ENCODE measurements at places on chromosomes 12 and 14.

DNA sequence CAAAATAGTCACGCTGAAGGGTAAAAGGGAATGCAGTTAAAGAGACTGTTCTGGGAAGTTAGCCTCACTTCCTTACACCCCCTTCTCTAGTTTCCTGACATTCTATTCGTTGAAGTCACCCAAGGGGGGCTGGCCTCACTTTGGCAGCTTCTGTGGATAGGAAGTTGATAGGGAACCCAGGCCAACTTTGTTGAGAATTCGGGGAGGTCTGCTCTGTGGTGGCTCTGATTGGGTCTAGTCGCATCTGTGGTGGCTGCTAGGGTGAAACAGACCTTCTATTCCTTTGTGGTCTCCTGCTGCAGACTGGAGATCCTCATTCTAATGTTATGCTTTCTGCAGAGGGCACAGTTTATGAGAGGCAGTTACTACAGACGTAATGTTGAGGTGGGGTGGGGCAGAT, 28.8 kb upstream of the GZMB start:
- H3K4me1 ChIP-seq: no peaks in the 10 kb centered on the region
- H3K4me3 ChIP-seq: no peak overlapping the region
- no peak overlapping the region for H3K27ac ChIP-seq
- DNase-seq: no peak
- no peaks in the 10 kb centered on the region for H3K36me3 ChIP-seq

GRCh38 chr12:32505067-32505945, 105.9 kb downstream of the FGD4 start:
- DNase-seq: no peak
- peaks cover 3% of the 10 kb centered on the region for H3K4me1 ChIP-seq
- no peak overlapping the region for H3K4me3 ChIP-seq
- H3K27me3 ChIP-seq: peaks cover 3% of the 10 kb centered on the region
- H3K36me3 ChIP-seq: no peaks in the 10 kb centered on the region

GRCh38 chr14:50676814-50677516, 8.9 kb upstream of the SAV1 start:
- peak overlapping the region; percentile 76 for H3K27ac ChIP-seq
- H3K4me3 ChIP-seq: peak overlapping the region; percentile 60
- no peak for DNase-seq

GRCh38 chr12:110253176-110253575, 27.9 kb upstream of the ATP2A2 start:
- peak overlapping the region; percentile 42 for H3K4me3 ChIP-seq
- DNase-seq: no peak

GRCh38 chr14:30757082-30757481, 117.3 kb upstream of the COCH start:
- DNase-seq: no peak
- peaks cover 10% of the 10 kb centered on the region for H3K27me3 ChIP-seq

DNA sequence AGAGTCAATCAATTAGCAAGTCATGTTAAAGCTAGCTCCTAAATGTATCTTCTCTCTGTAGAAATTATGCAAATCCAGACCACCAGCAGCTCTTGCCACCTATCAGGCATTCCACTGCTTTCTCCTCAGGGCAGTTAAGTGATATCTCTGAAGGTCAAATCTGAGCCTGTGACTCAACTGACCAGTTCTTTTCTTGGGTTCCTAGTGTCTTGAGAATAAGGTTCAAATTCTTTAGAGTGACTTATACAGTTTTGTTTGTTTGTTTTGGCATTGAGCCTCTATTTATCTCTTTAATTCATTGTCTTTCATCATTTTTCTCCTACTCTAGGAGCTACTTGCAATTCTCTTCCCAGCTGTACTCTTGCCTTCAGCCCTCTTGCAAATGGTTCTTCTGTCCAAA, 2.5 kb upstream of the LRIG3 start:
- no peaks in the 10 kb centered on the region for H3K27me3 ChIP-seq
- H3K36me3 ChIP-seq: no peaks in the 10 kb centered on the region
- no peak for DNase-seq
- peaks cover 19% of the 10 kb centered on the region for H3K4me1 ChIP-seq
- no peak overlapping the region for H3K27ac ChIP-seq

GRCh38 chr12:103207936-103208335, 250.5 kb downstream of the ASCL1 start:
- no peak for DNase-seq
- H3K27me3 ChIP-seq: no peaks in the 10 kb centered on the region
- no peak overlapping the region for H3K4me3 ChIP-seq
- no peaks in the 10 kb centered on the region for H3K36me3 ChIP-seq

DNA sequence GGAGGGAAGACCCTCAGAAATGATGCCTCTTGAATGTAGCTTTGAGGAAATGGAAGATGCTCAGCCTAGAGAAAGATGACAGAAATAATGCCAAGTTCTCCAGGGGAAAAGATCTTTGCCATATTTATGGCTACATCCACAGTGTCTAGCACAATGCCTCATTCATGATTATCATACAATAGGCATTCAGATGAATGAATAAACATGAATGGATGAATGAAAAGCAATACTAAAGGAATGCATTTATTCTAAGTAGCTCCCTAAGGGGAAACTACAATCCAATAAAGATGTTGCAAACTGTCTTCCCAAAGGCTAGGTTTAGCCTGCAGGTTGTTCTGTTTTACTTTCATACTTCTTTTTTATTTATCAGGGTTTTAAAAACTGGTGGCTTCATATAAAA, 12.0 kb downstream of the TMTC1 start:
- no peaks in the 10 kb centered on the region for H3K27me3 ChIP-seq
- no peak overlapping the region for H3K27ac ChIP-seq
- no peak for DNase-seq
- H3K4me3 ChIP-seq: no peak overlapping the region
- peaks cover 12% of the 10 kb centered on the region for H3K4me1 ChIP-seq

- no peak overlapping the region for H3K4me3 ChIP-seq
- peaks cover 63% of the 10 kb centered on the region for H3K27me3 ChIP-seq
Measured at GRCh38 chr12:5433845-5434646, 2.1 kb downstream of the NTF3 start.

- H3K27me3 ChIP-seq: no peaks in the 10 kb centered on the region
- DNase-seq: no peak
- no peak overlapping the region for H3K4me3 ChIP-seq
- peaks cover 59% of the 10 kb centered on the region for H3K4me1 ChIP-seq
Measured at GRCh38 chr12:64457923-64458322, 6.0 kb downstream of the TBK1 start.

- no peaks in the 10 kb centered on the region for H3K27me3 ChIP-seq
- H3K27ac ChIP-seq: no peak overlapping the region
- no peak overlapping the region for H3K4me3 ChIP-seq
- no peak for DNase-seq
- H3K4me1 ChIP-seq: no peaks in the 10 kb centered on the region
Measured at GRCh38 chr12:59944177-59944576, 348.3 kb downstream of the SLC16A7 start.

GRCh38 chr14:96140952-96141351, 63.7 kb upstream of the BDKRB2 start:
- H3K27me3 ChIP-seq: no peaks in the 10 kb centered on the region
- H3K27ac ChIP-seq: peak overlapping the region; percentile 49
- H3K4me1 ChIP-seq: peaks cover 39% of the 10 kb centered on the region
- H3K36me3 ChIP-seq: no peaks in the 10 kb centered on the region

DNA sequence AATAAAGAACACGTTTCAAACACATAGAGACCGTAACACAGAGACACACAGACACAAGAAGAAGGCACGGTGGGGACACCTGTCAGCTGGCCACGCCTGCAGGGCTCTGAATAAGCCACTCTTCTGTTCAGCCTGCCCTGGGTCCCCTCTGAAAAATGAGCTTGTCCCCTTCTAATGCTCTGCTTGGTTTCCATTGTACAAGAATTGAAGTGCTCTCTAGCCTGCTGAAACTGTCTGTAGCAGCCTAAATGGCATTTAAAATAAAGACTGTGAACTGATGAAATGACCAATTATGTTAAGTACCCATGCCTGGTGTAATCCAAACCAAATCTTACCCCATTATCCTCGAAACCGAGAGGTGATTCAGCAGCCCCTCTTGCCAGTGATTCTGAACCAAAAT, 139.8 kb downstream of the FOXN3 start:
- H3K4me3 ChIP-seq: no peak overlapping the region
- H3K4me1 ChIP-seq: no peaks in the 10 kb centered on the region
- no peak for DNase-seq
- H3K27me3 ChIP-seq: no peaks in the 10 kb centered on the region
- H3K36me3 ChIP-seq: no peaks in the 10 kb centered on the region
- no peak overlapping the region for H3K27ac ChIP-seq

- H3K27ac ChIP-seq: no peak overlapping the region
- no peaks in the 10 kb centered on the region for H3K36me3 ChIP-seq
- H3K4me1 ChIP-seq: peaks cover 41% of the 10 kb centered on the region
- no peak overlapping the region for H3K4me3 ChIP-seq
Measured at GRCh38 chr14:74979029-74979428, 23.6 kb upstream of the PGF start.

DNA sequence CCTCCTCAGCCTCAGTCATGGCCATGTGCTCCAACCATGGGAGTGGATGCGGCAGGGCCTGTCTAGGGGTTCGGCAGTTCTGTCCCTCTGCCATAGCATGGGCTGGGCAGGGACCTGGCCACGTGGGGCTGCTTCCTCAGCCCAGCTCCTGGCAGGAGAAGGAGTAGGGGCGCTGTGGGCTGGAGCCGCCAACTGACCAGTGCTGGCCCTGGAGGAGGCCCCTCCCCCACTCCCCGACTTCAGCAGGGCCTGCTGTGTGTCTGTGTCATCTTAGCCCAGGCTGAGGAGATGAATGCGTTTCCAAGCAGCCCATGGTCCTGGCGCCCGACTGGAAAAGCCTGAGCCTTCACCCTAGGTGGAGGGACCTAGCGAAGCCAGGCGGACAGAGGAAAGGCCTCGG, 2.7 kb upstream of the PACS2 start:
- no peak overlapping the region for H3K4me3 ChIP-seq
- no peaks in the 10 kb centered on the region for H3K27me3 ChIP-seq
- DNase-seq: peak; percentile 68
- H3K36me3 ChIP-seq: no peaks in the 10 kb centered on the region

DNA sequence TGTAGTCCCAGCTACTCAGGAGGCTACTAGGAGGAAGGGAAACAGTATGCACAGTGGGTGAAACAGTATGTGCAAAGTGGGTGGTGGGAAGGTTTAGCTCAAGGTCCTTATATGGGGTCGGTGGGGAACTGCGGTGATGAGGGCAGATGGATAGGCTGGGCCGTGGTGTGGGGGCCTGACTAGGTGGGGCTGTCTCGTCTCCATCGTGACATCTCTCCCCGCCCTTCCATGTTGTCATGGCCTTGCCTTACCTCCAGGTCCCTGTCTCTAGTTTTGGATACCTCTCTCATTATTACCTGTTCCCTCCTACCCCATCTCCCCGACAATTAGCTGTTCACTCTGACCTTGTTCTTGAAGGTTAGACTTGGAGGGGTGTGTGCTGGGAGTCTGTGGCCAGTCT, 4.4 kb upstream of the NR4A1 start:
- peaks cover 33% of the 10 kb centered on the region for H3K4me1 ChIP-seq
- H3K4me3 ChIP-seq: no peak overlapping the region
- H3K27ac ChIP-seq: no peak overlapping the region
- DNase-seq: no peak
- no peaks in the 10 kb centered on the region for H3K36me3 ChIP-seq

GRCh38 chr12:6372403-6373003, 2.9 kb downstream of the SCNN1A start:
- H3K27ac ChIP-seq: peak overlapping the region; percentile 73
- no peaks in the 10 kb centered on the region for H3K36me3 ChIP-seq
- peaks cover 41% of the 10 kb centered on the region for H3K4me1 ChIP-seq
- no peaks in the 10 kb centered on the region for H3K27me3 ChIP-seq
- DNase-seq: peak; percentile 95

- H3K27me3 ChIP-seq: peaks cover 13% of the 10 kb centered on the region
- no peak overlapping the region for H3K4me3 ChIP-seq
- H3K4me1 ChIP-seq: peaks cover 8% of the 10 kb centered on the region
- no peaks in the 10 kb centered on the region for H3K36me3 ChIP-seq
Measured at GRCh38 chr14:81450100-81450531, 50.0 kb upstream of the STON2 start.

DNA sequence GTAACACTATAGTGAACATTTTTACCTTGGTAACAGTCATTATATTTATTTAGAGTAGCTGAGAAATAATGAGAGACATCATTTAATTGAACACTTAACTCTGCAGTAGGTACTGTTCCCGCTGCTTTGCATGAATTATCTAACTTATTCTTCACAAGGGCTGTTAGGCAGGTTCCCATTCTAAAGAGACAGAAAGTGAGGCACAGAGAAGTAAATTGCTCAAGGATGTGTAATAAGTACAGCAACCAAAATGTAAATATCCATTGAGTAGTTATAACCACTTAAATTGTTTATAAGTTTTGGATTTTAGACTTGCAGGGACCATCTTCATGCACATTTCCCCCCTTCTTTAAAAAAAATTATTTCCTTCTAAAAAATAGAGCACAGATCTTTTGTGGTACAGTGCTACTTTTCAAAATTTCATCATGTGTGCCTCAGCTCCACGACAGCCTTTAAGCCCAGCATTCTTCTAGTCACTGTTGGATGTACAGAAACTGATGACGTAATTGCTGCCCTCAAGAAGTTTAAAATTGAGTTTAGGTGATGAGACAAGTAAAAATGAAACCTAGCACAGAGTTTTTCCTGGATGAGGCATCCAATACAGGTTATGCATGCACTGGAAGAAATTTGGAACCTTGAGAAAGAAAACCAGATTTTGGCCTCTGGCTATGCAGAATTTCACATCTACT, 6.0 kb upstream of the MANSC4 start:
- peak; percentile 82 for DNase-seq
- H3K27ac ChIP-seq: peak overlapping the region; percentile 72
- peaks cover 16% of the 10 kb centered on the region for H3K4me1 ChIP-seq
- peaks cover 12% of the 10 kb centered on the region for H3K36me3 ChIP-seq
- no peak overlapping the region for H3K4me3 ChIP-seq

- peaks cover 13% of the 10 kb centered on the region for H3K36me3 ChIP-seq
- peak overlapping the region; percentile 60 for H3K27ac ChIP-seq
- DNase-seq: no peak
Measured at GRCh38 chr12:120249266-120249874, 16.2 kb downstream of the PXN start.

DNA sequence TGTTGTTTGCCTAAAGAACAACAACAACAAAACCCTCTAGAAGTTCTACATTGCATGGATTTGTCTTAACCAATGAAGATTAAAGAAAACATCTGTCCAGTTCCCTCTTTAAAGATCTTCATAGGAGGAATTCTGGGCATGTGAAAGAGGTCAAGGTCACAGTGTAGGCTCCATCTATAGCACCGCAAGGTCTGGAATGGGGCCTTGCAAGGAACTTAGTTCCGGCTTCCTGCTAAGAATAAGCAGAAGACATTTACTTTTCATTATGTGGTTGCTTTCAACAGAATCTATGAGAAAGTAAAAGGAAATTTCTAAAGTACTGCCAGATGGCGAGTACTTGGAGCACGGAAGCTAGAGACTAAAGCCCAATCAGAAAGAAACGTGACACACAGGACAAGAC, 57.2 kb upstream of the GNPNAT1 start:
- no peaks in the 10 kb centered on the region for H3K36me3 ChIP-seq
- H3K27ac ChIP-seq: no peak overlapping the region
- H3K27me3 ChIP-seq: no peaks in the 10 kb centered on the region
- DNase-seq: no peak
- peaks cover 14% of the 10 kb centered on the region for H3K4me1 ChIP-seq

- no peaks in the 10 kb centered on the region for H3K36me3 ChIP-seq
Measured at GRCh38 chr14:68591786-68592185, 201.1 kb downstream of the ZFP36L1 start.

- H3K4me1 ChIP-seq: no peaks in the 10 kb centered on the region
- H3K27me3 ChIP-seq: no peaks in the 10 kb centered on the region
- H3K36me3 ChIP-seq: no peaks in the 10 kb centered on the region
- H3K4me3 ChIP-seq: no peak overlapping the region
- no peak overlapping the region for H3K27ac ChIP-seq
Measured at GRCh38 chr12:78269620-78270019, 438.9 kb downstream of the NAV3 start.

Measured in osteoblast (primary cell).